ENCODE measurements at places on chromosomes 12 and 14.

DNA sequence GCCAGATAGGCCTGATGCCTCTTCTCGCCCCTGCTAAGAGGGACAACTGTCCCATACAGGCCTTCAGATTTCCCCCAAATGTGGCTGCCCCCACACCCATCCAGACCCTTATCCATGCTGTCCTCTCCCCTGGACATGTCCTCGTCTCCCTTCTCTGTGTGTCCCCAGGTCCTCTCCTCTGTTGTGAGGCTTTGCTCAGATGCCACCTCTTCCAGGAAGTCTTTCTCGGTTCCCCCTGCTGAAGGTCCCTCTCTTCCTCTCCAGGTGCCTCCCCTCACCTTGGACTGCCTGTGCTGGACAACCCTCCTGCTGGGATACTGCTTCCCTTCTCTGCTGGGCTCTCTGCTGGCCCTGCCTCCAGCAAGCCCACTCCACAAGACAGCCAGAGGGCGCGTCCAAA is 33.7 kb downstream of the BEGAIN start:
- no peak for DNase-seq

DNA sequence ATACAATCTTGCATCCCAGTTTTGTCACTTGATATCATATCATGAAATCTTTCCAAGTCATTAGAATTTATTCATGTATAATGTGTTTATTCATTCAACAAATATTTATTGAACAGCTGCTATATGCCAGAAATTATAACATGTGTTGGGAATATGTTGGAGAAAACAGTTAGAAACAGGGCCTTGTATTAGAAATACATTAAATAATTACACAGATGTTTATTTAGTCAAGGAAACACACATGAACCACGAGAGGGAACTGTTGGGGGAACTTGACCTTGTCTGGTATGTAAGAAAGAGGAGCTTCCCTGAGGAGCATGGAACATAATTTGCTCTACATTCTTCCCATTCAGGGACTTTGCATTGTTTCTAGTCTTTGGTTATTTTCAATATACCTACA is 191.7 kb upstream of the FRMD6 start:
- no peak for DNase-seq

DNA sequence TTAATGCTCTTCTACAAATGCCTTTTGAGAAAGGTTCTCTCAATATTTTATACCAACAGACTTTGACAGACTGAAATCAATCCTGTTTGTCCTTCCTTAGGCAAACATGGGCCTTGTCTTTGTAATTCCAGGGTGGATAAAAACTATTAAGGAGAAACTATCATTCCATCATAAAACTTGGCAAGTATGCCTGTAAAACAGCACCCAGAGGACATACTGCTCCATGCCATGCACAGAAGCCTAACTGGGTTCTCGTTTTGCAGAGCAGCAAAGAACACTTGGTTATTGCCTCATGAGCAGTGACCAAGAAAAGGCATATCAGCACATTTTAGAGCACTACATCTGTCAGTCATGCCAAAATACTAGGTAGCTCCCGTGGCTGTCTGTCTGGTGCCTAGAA is 33.8 kb upstream of the PTGDR start:
- no peak for DNase-seq

DNA sequence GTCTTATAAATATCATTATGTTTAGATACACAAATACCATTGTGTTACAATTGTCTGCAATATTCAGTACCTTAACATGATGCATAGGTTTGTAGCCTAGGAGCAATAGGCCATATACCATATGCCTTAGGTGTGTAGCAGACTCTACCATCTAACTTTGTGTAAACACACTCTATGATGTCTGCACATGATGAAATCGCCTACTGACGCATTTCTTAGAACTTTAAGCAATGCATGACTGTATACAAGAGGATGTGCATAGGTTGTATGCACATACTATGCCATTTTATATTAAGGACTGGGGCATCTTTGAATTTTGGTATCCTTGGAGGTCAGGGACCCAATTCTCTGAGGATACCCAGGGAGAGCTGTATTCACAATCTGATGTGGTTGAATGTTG is 10.1 kb upstream of the BTG1 start:
- no peak for DNase-seq

- no peak for DNase-seq
Observed at GRCh38 chr12:59134750-59135149, 214.4 kb upstream of the LRIG3 start.

- no peak for DNase-seq
Observed at GRCh38 chr14:98555440-98555839, 716.6 kb downstream of the BCL11B start.

DNA sequence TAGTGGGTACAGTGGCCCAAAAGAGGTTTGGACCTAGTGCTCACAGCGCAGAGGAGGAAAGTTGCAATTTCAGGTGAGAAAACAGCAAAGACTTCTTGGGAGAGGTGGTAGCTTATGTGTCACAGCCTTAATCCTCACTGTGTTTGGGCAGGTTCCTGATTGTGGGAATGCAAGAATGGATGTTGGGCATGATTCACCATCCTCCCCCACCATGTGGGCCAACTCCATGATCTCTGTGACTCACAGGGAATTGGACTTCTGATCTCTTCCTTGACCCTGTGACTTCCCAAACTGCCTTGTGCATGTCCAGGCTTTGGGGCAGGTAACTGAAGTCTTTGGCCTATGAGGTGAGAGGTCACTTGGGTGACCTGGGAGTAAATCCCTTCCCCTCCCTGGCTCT is 1.8 kb upstream of the CHST11 start:
- no peak for DNase-seq

DNA sequence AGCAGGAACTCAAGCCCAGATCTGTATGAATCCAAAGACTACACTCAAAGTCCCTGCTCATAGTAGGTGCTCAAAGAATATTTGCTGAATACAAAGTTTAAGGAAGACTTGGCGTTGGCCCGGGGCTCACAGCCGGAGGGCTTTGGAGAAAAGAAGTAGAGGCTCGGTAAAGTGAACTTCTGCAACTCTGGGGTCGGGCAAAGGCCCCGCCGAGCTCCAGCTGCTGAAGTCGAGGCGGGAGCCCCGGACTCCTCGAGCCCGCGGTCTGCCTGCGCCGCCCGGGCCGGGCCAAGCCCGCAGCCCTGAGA is 335 bp downstream of the GCN1 start:
- DNase-seq = no peak

GRCh38 chr14:34322940-34323418 is 139.1 kb downstream of the SPTSSA start:
- DNase-seq = peak; percentile 72

DNA sequence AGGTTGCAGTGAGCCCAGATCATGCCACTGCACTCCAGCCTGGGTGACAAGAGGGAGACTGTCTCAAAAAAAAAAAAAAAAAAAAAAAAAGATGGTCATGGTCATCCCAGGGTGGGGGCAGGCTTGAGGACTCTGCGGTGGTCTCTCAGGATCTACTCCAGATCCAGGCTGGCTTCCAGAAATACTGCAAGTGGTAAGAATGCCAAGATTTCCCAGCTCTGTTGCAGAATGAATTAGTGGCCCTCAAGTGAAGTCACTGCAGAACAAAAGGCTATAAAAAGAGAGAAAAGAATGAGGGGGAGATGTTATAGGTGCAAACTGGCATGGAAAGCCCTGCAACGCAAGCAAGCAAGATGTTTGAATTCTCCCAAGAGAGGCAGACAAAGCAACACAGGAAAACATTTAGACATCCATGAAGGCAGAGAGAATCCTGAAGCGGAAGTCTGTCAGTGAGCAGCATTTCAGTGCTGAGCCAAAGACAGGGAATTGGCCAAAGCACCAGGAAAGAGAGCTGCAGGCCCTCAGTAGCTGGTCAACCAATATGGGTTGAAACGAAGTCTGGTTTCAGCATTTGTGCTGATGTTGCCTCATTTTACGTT is 31.9 kb upstream of the ETFBKMT start:
- no peak for DNase-seq
